ENCODE measurements at places on chromosomes 6 and 20.

DNA sequence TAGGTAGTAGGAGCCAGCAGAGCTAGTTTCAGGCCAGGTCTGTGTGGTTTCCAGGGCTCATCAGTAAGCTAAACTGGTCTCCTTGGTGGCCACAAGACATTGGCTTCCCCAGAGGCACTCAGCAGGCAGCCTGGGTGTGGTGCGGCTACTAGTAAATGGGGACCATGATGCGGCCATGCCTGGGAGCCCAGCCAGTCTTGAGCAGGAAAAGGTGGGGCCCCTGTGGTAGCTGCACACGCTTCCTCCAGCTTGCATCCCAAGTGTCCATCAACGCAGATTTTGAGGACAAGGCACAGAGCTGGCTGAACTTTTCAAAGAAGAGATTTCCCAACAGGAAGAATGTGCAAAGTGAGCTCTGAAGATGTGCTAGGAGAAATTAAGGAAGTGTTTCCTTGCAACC, 107.4 kb upstream of the NAA20 start:
- DNase-seq: no peak

GRCh38 chr6:63063631-63064271, 147.5 kb upstream of the FKBP1C start:
- no peak for DNase-seq

DNA sequence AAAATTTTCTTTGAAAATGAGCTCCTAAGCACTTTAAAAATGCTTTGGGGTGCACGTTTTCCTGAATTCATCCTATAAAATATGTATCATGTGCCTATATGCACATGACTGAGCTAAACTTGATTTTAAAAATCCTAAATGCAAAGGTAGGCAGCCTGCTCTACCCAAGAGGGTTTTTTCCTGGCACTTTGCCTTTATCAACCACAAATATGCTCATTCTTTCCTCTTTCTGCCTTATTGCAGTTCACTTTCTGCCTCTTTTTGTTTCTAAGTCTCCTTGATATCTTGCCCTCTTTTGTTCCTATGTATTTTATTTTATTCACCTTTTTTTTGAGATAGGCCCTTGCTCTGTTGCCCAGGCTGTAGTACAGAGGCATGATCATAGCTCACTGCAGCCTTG, 229.3 kb downstream of the GRM1 start:
- DNase-seq: no peak

DNA sequence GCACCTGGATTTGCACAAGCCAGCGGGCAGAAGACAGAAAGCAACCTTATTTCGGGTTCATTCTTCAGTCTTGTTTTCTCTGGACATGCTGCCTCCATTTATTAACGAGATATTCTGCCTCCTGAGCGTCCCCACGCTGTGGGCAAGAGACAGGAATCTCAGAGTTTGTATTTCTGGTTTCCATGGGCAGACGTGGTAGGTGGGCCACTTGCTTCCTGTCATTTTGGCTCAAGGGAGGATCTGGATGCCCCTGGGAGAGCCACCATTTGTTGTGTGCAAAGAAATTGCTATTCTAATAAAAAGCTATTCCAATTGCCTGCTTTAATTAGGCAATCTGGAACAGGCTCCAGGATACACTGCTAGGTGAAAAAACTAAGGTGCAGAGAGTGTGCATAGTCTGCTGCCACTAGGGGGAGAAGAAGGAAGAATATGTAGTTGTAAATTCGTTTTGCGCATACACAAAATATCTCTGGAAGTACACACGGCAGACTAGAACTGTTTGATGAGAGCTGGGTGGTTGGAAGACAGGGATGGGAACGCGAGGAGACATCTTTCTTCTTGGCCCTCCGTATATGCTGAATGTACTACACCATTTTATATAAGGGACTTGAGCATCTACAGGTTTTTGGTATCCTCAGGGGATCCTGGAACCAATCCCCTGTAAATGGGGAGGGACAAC, 30.1 kb upstream of the SLC16A10 start:
- no peak for DNase-seq

DNA sequence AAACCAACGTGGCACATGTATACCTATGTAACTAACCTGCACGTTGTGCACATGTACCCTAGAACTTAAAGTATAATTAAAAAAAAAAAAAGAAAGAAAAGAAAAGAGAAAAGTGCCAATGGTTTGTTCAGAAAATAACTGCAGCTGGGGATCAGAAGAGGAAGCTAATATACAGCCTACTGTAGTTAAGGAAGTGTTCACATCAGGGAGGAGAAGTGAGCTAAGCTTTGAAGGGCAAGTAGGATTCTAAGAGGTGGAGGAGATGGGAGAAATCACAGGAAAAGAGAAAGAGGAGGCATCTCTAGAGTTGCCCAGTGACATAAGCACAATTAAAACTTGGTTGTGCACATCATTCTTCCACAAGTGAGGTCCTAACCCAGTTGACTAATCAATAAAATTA, 214.4 kb upstream of the DTNBP1 start:
- DNase-seq: no peak

- DNase-seq: no peak
These were observed 43.7 kb downstream of the PYGB start for GRCh38 chr20:25291432-25292133.

DNA sequence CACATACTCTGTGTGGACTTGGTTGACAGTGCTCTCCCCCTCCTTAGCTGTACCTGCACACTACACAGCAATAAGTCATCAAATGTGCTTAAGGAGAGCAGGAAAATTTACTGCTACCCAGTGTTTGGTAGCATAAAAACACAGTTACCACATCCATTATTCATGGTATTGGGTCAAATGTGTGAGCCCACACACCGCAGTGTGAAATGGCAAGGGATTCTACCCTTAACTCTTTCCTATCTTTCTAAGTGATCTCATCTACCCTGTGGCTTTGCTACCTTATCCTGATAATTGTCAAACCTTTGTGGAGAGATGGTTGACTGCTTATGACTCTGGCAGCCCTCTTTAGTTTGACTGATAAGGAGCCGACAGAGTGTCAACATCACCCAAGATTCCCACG, 47.6 kb downstream of the STX11 start:
- no peak for DNase-seq

- DNase-seq: no peak
These were observed 83.4 kb downstream of the ADGRB3 start for GRCh38 chr6:68718385-68719073.

DNA sequence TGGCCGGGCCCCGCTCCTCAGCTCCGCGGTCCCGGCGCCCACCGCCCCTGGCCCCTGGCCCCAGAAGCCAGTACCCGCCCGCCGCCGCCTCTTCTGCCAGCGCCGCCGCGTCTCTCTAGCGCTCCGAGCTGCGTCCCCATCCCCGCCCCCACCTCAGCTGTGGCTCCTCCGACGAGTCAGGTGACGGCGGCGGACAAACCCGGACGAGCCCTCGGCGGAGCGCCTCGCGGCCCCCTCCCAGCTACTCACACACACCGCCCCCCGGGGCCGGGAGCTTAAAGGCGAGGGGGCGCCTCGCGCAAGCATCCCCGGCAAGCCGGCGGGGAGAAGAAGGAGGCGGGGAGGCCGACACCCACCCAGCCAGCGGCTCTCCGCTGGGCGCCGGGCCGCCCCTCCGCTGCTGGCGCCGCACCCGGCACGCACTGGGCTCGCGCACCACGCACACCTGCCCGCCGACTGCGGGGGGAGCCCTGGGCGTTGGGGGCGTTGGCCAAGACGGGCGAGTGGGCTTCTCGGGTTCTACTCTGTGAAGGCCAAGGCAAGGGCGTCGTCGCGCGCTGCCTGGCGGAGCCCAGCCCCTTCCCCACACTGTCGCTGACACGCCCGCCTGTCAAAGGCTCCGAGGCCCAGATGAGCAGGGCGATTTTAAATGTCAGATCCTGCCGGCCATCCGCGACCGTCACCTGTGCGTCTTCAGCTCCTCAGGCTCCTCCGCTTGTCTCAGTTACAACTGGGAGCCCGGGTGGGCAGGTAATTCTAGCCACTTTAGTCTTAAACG, at the start of gene SNAP91:
Gene SNAP91 (minus strand): TSS at position 132 of the 778 bp plus-strand sequence. CDS start 1,174 bp downstream, outside the sequence.
- peak; percentile 86 for DNase-seq

DNA sequence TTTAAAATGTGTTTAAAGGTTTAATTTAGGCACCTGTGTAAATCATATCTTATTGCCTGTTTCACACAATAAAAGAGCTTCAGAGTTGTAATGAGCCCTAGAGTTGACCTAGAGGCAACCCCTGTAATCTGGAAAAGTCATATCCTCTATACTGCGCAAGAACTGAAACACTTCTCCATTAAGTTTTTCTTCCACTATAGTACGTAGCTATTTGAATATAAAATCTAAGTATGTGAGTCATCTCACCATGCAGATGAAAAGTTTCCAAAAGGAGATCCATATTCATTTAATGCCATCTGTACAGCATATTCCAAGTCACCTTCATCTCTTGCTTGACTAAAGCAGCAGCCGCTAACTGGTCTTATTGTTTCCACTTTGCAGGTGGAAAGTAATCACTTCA, 26.0 kb upstream of the TAAR1 start:
- no peak for DNase-seq

DNA sequence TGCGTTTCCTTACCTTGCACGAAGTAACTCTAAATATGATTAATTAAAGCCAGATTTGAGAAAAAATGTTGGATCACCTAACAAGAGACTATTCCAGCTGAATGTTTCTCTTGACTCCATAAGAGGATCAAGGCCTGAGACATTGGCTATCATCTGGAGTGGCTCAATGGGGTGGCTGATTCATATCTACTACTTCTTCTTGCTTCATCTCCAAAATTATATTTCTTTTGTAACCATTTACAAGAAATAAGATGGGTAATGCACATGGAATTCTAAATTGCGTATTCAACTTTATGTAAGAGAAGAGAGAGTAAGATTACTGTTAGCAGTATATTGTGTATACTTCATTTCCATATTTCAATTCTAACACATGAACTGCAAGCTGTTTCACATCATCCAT, 819.0 kb upstream of the EYS start:
- no peak for DNase-seq

DNA sequence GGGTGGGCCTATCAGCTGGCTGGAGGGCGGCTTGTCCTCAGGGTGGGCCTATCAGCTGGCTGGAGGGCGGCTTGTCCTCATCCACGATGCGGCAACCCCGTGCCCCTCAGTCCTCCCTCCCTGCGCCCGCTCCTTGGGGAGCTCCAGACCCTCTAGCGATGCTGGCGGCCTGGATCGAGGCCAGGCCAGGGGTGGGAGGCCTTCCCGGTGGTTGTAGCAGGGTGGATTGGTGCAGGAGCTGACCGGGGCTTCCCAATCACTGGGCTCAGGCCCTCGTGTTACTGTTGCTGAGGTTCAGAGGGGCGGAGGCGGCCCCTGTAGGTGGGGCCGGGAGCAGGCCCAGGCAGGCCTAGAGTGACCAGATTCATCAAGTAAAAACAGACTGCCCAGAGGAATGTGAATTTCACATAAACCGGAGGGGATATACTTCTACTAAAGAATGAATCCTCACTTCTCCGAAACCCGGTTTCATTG, 8.8 kb downstream of the SLC17A9 start:
- DNase-seq: peak; percentile 81

DNA sequence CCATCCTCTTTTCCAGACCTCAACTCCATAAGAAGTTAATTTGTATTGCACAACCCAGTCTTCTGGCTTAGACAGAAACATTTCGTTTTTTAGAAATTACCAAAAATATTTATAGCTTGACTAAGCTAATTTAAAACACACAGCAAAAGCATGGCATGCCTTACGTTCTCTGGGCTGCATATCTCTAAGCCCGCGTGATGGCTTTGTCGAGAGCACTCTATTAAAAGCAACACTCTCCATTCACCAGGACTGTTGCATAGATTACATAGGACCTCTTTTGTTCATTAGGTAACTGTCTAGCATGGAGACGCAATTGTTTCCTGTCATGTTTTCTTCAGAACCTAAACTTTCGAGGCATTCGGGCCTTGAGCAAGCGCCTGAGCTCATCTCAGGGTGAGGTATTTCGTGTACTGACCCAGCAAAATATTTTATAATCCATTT, 104.5 kb downstream of the IBTK start:
- no peak for DNase-seq

Data from ecto neural progenitor cell (in vitro differentiated cells).